ENCODE measurements at places on chromosomes 3 and 15. TPM values are rescaled to one million over a fixed set of nuclear protein-coding genes. Genes with fewer than 3 reads are reported as not detected.

The SLC30A4 gene
- 5.0 TPM for total RNA-seq

The TCF12 gene
- 44.0 TPM for total RNA-seq

The TGM5 gene
- total RNA-seq = not detected

- no peak for DNase-seq
Observed at GRCh38 chr3:180961087-180961486, 28.4 kb downstream of the DNAJC19 start.

- DNase-seq = no peak
Observed at GRCh38 chr15:52657338-52657737, 21.9 kb downstream of the ATOSA start.

DNA sequence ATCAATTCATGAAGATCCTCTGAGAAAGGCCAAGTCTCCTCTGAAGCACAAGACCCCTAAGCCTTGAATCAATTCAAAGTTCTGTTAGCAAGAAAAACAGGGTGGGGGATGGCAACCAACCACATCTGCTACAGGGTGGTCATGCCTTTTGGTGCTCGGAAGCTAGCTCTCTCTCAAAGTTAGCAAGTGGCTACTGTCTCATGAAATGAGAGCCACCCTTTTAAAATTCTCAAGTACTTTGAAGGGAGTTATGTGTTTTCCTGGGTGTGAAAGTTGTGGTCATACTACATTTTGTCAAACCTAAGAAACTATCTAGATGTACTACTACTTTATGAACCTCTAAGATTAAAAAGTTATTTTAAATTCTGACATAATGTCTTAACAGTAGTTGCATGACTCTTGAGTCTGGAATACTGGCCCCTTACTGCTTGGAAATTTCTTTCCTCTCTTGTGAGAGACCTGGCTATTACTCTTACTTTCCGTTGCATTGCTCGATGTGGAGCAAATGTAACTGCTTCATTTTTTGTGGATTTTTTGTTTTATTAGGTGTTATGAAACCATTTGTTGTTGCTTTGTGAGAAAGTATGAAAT is 116.1 kb downstream of the CHST2 start:
- DNase-seq = no peak

DNA sequence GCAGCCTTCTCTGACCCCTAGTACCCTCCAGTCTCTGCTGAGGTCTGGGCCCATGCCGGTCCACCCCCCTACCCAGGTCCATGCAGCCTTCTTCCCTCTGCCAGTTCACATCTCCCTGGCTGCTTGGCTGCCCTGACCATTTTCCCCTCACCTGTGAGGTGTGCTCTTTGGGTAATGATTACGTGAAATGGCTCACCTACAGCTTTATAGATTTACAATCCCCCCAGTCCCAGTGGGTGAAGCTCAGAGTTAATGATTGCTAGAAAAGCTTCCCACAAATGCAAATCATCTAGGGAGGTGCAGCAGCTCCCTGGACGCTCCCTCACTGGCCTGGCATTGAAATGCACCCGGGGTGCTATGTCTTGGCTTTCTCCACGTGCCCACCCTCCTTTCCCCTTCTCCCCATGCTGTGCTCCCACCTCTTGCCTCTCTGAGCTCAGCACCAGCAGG is 18.7 kb downstream of the PAQR5 start:
- DNase-seq = no peak

DNA sequence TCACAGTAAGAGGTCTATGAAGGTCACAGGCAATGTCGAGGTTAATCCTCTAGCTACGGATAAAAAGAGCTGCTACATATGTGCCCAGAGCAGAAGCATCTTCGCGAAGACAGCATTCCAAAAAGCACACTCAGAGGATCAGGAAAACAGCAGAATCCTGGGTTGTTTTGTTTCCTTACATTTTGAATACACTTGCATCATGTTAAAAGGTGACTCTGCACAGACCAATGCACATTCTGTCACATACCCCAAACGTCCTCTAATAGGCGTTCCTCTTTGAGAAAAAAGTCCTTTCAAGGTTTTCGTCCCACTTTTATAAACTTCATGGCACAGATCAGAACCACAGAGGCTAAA is 52.7 kb downstream of the VGLL4 start:
- no peak for DNase-seq

DNA sequence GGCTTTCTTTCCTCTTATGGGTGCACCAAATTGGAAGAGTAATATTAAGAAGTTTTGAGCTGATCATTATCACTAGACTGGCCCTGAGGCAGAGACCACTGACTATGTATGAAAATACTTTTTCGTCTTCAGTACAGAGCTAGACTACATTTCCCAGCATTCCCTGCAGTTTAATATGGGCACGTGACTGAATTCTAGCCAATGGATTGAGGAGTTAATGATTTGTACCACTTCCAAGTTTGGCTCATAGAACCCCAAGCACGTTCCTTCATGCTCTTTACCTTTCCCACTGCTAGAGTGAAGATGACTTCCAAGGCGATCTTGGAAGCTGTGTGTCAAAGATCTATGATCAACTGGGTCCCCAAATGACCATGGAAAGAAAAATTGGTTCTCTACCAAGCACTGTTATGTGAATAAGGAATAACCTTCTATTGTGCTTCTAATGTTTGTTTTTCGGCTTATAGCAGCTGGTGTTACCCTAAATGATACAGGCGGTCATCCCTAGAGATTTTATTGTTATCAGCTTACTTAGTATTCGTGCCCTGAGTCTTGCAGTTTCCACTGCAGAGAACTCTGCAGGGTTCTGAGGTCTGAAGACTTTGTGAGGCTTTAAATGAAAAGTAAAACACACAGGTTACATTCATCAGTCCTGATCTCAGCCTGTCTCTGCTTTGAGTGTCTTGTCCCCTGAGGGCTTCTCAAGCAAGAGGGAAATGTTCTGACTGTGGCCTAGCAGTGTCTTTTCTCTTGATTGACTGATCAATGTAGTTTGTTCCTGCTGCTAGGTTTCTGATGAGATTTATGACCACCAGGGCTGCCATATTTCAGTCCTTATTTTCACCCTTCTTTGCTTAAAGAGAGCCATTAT is 486.8 kb downstream of the PDCD6IP start:
- DNase-seq = no peak

DNA sequence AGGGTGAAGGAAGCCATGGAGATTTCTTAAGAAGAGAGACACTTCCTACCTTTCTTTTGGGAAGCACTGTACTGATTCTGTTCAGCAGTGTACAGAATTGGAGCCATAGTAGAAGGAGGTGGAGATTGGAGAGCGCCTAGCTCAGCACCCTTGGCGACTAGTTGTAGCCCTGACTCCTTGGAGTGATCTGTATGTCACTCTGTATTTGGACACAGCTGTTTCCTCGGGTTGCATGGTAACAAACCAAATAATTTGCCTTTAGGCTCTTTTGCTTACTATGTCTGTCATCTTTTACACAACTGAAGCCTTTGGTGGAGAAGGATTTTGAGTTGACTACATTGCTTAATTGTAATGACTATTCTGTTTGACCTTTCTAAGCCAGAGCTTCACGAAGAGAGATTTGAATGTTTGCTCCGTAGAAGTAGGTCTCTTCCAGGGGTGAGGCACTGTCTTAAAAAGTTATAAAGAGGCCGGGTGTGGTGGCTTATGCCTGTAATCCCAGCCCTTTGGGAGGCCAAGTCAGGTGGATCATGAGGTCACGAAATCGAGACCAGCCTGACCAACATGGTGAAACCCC is 77.1 kb downstream of the AKAP13 start:
- no peak for DNase-seq

Measured in left cardiac atrium (tissue), 4 donors.